Gastrocnemius medialis (tissue), 4 donors: ENCODE measurements at places on chromosomes 1 and 21. TPM values are rescaled to one million over a fixed set of nuclear protein-coding genes. Genes with fewer than 3 reads are reported as not detected.

The CLCA1 gene
- total RNA-seq: not detected

The CCDC185 gene
- not detected for total RNA-seq

The S100A12 gene
- total RNA-seq: not detected

The RXFP4 gene
- total RNA-seq: not detected

The GJA5 gene
- total RNA-seq: 3.6 TPM

The ACOT11 gene
- total RNA-seq: 0.95 TPM

The INSRR gene
- total RNA-seq: not detected

The KAZN gene
- total RNA-seq: 2.2 TPM

The PDZK1 gene
- not detected for total RNA-seq

The RORC gene
- 251 TPM for total RNA-seq

The FNDC10 gene
- total RNA-seq: 0.20 TPM

The REN gene
- total RNA-seq: 0.22 TPM

The CLSTN1 gene
- 21.8 TPM for total RNA-seq

The PTPRC gene
- 1.7 TPM for total RNA-seq

The SCMH1 gene
- 23.6 TPM for total RNA-seq

The ARV1 gene
- total RNA-seq: 7.9 TPM

The PRKAA2 gene
- 63.8 TPM for total RNA-seq

The ITPKB gene
- total RNA-seq: 7.6 TPM

The WNT3A gene
- not detected for total RNA-seq

The LAD1 gene
- 6.2 TPM for total RNA-seq

The KRTAP12-2 gene
- total RNA-seq: not detected

The RPTN gene
- not detected for total RNA-seq

The FCGR3A gene
- total RNA-seq: 7.7 TPM

The IVL gene
- not detected for total RNA-seq

The TEDDM1 gene
- total RNA-seq: not detected

The TRIM45 gene
- total RNA-seq: 2.4 TPM

The DIRAS3 gene
- total RNA-seq: 0.71 TPM

The C1orf87 gene
- not detected for total RNA-seq
